Kidney capillary endothelial cell (primary cell): ENCODE measurements at places on chromosomes 13 and 19.

DNA sequence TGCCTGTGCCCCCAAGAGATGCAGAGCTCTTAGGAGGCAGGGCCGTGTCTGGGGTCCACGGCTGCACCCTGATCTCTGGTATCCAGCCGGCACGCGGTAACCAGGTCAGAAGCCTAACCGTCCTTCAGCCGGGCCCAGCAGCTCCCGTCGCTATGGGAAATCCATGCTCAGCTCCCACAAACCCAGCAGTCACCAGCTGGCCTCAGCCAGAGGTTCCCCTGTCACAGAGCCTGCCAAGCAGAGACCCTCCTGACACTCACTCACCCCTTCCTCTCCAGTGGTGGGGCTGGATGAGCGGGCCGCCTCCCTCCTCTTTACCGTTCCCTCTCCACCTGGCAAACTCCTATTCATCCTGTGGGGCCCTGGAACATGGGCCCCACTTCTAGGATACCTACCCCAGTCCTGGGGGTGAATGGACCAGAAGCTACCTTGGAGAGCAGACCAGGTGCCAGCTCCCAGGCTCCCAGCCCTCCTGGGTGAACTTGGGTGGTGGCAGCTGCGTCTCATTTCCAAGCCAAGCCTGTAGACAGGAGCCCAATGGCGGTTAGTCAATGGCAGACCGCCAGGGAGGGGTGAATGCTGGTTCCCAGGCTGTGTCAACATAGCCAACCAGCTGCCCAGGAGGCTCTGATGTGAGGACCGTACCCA, 21.4 kb upstream of the TCF3 start:
- DNase-seq, result no peak

- no peak for DNase-seq
Observed at GRCh38 chr13:112231451-112232083, 144.6 kb upstream of the SPACA7 start.

DNA sequence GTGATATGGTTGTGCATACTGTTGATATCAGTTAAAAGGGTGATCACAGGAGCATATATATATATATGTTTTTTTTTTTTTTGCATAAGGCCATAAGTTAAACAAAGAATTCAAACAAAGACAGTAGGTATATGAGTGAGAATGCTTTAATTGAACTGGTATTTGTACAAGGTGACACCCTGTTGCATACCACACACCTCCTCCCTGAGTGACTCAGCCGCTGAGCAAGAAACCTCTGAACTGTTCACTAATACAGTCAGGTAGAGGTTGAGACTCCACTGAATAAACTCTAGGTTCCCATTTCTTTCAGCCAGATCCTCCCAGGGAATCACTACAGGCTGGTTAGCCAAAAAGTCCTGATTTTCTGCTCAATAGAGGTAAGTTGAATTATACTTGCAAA, at the start of gene SCEL:
TSS of gene SCEL (plus strand) at position 259 of the 400 bp plus-strand sequence. CDS start 20,170 bp downstream, outside the sequence.
- DNase-seq, result no peak

DNA sequence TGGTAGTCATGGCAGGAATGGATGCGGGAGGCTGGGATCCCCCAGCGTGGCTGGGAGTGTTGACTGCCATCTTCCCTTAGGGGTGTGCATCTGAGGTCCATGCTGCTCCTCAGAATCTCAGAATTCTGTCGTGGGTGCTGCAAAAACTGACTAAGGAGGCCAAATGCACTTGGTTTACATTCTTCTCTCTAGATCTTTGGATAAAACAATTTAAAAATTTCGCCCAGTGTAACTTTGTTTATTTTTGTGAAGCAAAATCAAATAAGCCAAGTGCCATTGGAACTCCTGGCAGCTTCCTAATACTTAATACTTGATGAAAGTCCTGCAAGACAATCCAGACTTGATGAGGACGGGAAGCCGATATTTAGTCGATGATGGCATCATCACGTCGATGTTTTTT, 27.8 kb upstream of the TM9SF2 start:
- DNase-seq, result no peak

- no peak for DNase-seq
Observed at GRCh38 chr19:5292822-5293611, 47.6 kb downstream of the PTPRS start.

DNA sequence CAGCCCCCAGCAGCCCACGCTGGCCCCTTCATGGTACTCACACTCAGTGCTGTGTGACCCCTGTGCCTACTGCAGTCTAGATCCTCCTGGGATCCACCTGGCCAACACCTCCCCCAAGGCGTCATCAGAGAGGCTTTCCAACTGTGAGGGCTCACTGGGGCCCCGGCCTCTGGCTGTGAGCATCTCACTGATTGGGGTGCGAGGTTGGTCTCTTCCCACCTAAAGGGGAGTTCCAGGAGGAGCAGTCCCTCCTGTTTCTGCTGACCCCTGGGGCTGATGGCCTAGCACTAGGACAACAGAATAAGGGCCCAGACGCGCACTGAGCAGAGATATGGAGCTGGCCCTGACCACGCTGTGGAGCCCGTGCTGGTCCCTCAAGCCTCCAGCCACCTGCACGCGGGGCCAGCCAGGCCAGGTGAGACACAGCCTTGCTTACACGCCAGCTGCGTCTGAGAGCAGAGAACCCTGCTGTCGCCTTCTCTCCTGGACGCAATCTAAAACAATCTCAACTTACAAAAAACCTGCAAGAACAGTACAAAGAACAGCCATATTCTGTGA, 32.2 kb downstream of the ELL start:
- DNase-seq, result no peak

GRCh38 chr13:68995972-68996667, 1111.5 kb upstream of the ATXN8OS start:
- no peak for DNase-seq

DNA sequence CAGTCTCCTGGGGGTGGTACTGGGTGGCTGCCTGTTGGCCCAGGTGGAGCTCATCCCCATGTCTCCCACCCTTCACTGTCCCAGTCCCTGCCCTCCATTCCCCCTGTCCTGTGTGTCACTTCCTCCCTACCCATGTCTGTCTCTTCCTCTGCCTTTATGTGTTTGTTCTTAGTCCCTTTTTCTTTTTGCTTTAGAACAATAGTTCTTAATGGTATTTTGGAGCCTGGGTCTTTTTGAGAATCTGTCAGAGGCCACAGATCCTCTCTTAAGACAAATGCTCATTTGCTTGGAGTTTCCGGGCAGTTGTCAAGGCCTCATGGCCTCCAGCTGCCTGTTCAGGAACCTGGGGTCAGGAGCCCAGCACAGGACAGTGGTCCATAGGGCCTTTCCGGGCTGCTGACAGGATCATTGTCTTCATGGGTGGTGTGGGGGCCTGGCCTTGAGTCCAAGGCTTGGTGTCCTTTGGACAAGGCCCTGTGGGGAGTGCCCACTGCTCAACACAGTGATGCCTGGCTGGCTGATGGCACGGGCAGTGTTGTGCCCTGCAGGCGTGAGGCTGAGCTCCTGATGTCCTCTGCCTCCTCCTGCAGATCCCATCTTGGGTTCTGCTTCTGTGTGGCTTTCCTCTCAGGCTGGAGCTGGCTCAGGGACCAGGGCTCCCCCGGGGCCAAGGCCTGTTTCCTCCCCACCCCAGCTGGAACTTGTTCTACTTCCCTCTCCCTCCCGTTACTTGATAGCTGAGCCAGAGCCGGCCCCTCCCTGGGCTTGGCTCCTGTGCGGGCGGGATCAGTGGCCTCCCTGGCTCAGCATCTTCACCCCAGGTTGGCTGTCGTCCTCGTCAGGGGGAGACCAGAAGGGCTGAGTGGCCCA, 3.5 kb downstream of the EGLN2 start:
- no peak for DNase-seq

DNA sequence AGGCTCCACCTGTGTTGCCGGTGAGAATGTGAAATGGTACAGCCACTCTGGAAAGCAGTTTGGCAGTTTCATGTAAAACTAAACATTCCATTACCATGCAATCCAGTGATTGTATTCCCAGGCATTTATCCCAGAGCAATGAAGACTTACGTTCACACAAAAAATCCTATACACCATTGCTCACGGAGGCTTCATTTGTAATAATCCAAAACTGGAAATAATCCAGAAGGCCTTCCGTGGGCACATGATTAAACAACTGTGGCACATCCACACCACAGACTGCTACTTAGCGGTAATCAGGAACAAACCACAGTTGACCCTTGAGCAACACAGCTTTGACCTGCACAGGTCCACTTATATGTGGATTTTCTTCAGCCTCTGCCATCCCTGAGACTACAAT, 339.7 kb downstream of the MTUS2 start:
- DNase-seq, result no peak
